LoVo (cell line): ENCODE measurements at places on chromosomes 7 and 10.

GRCh38 chr10:34567659-34568253 is 247.3 kb downstream of the PARD3 start:
- DNase-seq: no peak

- DNase-seq: no peak
Observed at GRCh38 chr7:29839302-29839701, 33.0 kb downstream of the WIPF3 start.

DNA sequence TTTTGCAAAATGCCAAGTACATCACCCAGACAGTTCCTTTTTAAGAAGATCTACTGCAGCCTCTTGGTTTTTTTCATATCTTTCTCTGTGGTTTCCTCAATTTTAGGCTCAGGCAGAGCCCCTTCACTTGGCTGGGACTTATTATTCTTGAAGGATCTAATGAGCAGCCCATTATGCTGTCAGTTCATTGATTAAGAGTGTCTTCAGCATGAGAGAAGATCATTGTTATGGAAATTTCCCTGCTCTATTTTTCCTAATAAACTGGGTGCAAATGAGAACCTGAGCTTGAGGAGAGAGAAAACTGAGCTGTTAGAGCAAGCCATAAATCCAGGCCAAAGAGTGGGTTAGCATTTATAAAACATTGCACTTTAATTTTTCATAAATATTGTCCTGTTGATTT is 146.5 kb downstream of the SEC23IP start:
- DNase-seq: no peak

DNA sequence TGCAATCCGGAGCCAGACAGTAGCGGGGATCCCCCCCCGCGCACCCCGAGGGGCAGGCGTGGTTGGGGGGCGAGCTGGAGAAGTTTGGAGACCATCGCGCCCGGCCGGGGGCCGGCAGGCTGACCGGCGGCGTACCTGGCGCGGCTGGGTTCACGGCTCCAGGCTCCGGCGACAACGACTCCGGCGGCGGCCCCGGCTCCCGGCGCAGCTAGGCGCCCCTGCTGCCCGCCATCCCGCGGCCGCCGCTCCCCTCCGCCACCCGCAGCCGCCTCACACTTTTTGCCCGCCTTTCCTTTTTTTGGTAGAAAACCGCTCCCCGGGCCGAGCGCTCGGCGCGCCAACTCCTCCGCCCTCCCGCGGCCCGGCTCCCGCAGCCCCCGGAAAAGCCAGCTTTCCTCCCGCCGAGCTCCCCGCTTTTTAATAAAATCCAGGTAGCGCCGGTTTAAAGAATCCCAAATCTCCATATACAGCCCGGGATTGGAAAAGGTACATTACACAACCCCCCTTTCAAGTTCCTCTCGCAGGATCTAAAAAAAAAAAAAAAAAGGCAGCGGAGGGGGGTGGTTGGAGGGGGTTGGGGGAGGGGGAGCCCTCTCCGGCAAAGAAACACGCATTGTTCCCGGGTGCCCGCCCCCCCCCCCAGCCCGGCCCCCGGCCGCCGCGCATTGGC is at the start of gene TNRC18:
Gene TNRC18 (minus strand): TSS at position 529 of the 670 bp plus-strand sequence. CDS start 2,588 bp downstream, outside the sequence.
- no peak for DNase-seq

DNA sequence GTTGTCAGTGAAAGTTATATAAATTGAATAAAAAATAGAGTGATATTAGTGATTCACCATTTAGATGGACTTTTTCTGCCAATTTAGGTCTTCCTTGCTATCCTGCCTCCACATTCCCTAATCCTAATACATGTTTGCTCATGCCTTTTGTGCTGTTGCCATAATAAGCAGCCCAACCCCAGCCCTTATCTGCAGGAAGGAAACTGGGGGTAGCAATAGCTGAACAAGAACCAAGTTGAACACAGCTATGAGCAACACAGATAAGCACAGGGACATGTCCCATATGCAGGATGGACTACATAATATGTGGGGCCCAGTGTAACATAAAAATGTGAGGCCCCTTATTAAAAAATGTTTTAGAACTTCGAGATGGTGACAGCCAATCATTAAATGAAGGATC is 91.2 kb upstream of the AHR start:
- DNase-seq: peak; percentile 49

GRCh38 chr10:85600026-85600743 is 766.4 kb downstream of the GRID1 start:
- no peak for DNase-seq

DNA sequence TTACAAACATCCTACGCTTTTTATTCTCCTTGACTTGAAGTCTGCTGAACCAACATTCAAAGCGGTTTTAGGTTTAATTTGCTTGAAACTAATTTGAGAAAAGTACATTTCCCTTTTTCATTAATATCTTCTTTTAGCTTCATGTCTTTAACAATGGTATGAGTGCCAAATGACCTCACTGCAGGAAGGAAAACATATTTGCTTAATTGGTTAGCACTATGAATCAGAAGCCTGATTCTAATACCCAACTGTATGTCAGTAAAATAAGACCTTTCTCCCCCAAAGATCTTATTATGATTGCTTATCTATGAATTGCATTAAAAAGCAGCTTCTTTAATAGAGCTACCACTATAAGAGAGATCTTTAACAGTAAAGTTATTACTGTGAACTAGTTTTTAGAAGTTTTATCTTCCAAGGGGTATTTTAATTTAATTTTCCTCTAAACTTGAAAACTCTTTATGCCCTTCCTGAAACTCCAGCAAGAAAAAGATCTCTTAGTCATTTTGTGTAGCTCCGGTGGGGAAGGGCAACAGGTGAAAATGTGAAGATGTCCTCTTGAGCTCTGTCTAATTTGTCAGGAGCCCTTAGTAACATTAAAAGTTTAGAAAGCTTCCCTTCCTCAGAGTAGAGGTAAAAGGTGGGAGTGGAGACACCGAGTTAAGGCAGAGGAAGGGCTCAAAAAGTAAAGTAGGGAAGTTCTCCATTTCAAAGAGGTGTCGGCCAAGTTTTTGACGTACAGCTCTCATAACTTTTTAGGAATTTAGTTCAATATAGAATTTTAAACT is 6.1 kb downstream of the COL1A2 start:
- DNase-seq: no peak

DNA sequence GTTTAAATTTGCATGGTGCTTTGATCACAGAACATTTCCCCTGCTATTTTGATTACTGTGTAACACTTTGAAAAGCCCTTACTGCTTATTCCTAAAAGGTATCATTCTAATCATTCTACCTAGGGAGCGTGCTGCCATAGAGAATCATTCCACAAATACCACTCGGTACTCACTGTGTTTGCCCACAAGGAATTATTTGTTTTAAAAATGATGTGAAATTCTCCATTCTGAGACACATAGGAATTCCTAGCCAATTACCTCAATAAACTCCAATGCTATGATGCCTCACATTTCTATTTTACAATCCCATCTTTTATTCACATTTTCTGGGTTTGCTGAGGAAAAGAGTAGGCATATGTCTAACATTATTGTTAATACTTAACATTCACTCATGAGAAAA is 16.2 kb upstream of the TES start:
- no peak for DNase-seq

GRCh38 chr7:139095194-139095659 is 14.3 kb downstream of the ZC3HAV1 start:
- no peak for DNase-seq

- DNase-seq: no peak
Observed at GRCh38 chr10:12907656-12908055, 93.9 kb downstream of the CCDC3 start.

DNA sequence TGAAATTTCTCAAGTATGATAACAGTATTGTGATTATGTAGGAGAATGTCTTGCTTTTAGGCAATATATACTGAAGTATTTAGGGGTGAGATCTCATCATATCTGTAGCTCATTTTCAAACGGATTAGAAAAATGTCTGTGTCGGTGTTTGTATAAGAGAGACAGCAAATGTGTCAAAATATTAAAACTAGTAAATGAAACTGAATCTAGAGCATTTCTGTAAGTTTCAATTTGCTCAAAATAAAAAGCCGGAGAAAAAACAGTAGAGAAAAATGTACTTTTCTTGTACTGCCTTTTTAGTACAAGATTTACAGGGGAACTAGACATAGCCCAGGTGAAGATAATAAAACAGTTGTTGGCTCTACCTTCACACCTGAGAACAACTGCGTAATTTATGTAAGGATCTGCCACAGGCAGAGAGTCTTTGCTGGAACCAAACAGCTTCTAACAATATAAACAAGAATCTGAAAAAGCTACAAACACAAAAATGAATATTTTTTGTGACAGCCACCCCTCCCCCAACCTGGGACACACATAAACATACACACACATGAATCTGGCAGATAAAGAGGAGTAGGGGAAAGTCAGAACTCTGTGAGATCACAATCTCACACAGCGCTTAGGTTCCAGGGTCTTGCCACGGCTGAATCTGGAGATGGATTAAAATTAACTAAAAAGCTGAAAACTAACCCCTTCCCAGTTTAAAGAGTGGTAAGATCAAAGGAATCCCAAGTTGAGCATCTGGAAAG is 153.3 kb downstream of the AVL9 start:
- no peak for DNase-seq

GRCh38 chr10:30842185-30842584 is 189.5 kb downstream of the ZNF438 start:
- no peak for DNase-seq

- DNase-seq: no peak
Observed at GRCh38 chr10:25552283-25552919, 377.6 kb downstream of the GPR158 start.

GRCh38 chr7:74097937-74098614 is 14.5 kb downstream of the LIMK1 start:
- peak; percentile 48 for DNase-seq

DNA sequence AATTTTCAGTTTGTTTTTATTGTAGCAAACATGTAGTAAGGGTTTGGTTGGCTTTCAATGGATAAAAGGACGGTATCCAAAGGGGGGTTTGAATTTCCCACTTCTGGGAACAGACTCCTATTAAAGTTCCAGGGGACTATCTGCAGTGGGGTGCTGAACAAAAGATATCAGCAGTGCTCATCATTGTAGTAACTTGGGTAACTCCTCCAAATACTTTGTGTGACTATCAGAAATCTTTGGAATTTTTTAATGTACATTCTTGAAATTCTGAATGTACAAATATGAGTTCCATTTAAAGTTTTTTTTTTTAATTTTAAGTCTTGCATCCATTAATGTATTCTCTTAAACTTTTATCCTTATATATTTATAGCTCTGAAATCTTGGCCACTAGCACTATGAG is 42.1 kb downstream of the CYP51A1 start:
- DNase-seq: no peak

DNA sequence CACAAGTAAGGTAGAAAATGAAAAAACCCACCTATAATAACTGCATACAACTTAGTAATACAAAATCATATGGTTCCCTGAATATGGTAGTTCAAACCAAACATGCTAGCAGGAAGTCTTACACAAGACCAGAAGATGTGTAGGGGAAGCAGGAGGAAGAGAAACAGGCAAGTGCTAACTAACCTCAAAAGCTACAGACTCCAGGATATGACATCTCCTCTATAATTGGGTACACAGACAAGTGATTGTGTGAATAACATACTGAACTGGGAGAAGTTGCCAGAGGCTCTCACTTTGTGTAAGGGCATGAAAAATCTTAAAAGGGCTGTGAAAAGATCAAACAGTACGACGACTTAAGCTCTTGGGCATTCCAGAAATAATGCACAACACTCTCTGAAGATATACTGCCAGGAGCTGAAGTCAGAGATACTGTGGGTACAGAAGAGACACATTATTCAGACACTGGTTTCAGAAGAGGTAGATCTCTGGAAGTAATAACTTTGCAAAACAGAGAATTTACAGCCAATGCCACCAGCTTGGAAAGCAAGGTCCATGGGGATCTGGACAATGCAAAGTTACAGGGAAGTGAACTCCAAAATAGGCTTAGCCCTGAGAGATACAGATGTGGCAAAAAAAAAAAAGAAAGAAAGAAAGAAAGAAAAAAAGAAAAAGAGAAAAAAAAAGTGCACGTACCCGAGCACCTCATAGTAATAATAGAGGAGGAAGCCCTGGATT is 767.2 kb downstream of the TNS3 start:
- DNase-seq: no peak

- no peak for DNase-seq
Observed at GRCh38 chr10:132579027-132579859, 41.7 kb downstream of the INPP5A start.

DNA sequence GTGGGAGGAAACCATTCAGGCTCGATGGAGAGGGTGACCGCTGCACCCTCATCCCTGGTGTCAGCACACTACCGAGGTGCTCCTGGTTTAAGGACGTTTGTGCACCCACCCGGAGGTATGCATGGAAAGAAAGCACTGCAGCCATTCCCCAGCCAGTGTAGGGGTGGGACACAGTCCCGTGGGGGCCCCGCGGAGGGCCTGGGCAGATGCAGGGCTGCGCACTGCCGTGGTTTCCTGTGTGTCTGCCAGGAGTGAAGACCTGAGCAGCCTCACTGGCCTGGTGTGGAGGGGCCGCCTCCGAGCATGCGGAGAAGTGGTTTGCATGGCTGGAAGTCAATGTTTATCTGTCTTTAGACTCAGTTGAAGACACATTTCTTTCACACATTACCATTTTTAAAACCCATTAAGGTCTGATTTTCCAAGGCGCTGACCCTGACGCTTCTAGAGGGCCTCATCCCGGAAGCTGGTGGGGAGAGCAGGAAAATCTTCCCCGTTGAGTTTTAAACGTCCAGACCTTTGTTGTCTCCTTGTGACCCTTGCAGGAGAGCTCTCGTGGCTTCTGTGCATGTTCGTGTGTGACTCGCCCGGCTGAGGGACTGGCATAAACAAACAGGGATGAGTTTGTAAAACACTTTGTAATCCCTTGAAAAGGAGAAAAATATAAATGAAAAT is 188.1 kb downstream of the MGMT start:
- no peak for DNase-seq

DNA sequence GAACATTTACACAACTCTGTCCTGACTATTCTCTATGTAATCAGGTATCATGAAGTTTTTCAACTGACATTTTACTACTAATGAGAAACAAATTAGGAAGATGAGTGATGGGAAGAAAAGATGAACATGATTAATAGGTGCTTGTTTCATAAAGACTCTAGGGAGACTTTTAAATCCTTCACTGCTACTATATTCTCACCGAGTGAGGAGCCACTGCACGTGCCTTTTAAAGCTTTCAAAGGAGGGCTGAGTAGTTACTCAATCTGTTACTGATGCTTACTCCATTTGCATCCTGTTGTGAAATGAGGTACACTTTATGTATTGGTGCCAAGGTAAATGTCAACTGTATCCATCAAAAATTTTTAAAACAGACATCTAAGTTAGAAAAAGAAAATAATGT is 1.3 kb upstream of the COMMD3 start:
- no peak for DNase-seq

GRCh38 chr10:23469596-23470237 is 30.8 kb downstream of the OTUD1 start:
- DNase-seq: no peak

DNA sequence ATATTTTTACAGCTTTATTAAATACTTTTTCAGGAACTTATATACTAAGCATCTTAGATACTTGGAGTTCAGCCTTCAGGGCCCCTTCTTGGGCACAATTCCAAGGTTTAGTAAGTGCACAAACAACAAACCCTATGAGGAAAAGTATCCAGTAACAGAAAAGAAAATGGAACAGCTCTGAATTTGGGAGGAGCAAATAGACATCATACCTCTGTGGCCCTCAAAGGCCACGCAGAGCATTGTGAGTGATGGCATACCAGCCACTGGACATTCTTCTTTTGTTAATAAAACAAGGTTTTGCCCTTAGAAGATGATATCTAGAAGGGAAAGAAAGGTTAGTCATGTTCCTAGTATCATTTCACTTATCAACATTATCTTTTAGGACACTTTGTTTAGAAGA is 46.0 kb downstream of the ST7 start:
- no peak for DNase-seq
